ENCODE measurements at places on chromosomes 12 and 14. TPM values are rescaled to one million over a fixed set of nuclear protein-coding genes. Genes with fewer than 3 reads are reported as not detected.

DNA sequence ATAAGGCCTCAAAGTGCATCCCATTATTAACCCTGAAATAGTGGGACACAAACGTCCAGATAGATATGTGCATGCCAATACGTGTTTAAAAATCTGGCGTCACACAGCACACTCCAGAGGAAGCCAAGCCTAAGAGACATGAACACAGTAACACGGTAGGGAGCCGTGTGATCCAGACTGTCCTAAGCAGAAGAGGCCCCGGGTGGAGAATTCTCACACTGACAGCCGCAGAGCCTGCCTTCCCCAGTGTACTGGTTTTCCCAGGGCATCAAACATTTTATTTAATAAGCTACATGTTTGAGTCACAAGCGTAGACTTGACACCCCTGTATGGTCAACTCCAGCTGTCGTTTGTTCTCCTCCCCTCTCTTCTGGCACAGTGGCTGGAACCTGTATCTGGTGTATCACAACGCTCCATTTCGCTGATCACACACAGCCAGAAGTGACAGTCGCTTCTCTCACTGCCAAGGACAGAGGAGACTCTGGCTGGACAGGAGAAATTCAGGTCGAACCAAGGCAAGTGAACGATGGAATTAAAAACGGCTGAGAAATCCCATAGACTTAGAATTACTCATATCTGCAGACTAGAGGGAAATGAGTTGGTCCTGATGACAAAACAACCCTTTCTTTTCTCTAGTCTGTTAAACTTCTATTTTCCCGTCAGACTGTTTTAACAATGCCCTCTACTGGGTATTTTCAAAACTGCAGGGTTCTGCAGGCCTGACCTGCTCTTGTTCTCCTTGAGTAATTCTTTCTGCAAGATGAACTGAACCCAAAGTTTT, 359.9 kb downstream of the RGS6 start:
- H3K4me1 ChIP-seq, result no peaks in the 10 kb centered on the region
- no peak overlapping the region for H3K4me3 ChIP-seq
- H3K27ac ChIP-seq, result no peak overlapping the region
- DNase-seq, result no peak
- H3K27me3 ChIP-seq, result no peaks in the 10 kb centered on the region
- H3K36me3 ChIP-seq, result no peaks in the 10 kb centered on the region

GRCh38 chr12:67681105-67681778, 32.7 kb downstream of the DYRK2 start:
- H3K27me3 ChIP-seq, result no peaks in the 10 kb centered on the region
- H3K36me3 ChIP-seq, result no peaks in the 10 kb centered on the region
- H3K27ac ChIP-seq, result peak overlapping the region; percentile 39
- DNase-seq, result no peak
- no peaks in the 10 kb centered on the region for H3K4me1 ChIP-seq
- no peak overlapping the region for H3K4me3 ChIP-seq

DNA sequence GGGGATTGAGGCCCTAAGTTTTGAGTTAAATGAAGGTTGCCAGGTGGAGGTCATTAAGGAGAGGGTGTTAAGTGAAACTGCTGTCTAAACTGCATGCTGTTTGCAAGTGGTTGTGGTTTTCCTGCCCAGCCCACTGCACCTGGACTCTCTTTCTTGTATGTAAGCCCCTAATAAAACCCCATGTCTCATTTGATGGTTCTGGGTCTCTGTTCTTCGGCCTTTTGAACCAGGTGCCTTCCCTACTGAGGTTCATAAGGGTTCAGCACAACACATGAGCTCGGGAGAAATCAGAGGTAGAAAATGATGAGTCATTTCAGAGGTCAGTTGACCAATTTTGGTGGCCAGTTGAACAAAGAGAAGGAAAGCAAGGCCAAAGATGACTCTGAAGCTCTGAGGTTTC, 382.5 kb downstream of the RPS29 start:
- H3K27ac ChIP-seq, result no peak overlapping the region
- no peak for DNase-seq
- no peaks in the 10 kb centered on the region for H3K4me1 ChIP-seq
- H3K27me3 ChIP-seq, result no peaks in the 10 kb centered on the region

DNA sequence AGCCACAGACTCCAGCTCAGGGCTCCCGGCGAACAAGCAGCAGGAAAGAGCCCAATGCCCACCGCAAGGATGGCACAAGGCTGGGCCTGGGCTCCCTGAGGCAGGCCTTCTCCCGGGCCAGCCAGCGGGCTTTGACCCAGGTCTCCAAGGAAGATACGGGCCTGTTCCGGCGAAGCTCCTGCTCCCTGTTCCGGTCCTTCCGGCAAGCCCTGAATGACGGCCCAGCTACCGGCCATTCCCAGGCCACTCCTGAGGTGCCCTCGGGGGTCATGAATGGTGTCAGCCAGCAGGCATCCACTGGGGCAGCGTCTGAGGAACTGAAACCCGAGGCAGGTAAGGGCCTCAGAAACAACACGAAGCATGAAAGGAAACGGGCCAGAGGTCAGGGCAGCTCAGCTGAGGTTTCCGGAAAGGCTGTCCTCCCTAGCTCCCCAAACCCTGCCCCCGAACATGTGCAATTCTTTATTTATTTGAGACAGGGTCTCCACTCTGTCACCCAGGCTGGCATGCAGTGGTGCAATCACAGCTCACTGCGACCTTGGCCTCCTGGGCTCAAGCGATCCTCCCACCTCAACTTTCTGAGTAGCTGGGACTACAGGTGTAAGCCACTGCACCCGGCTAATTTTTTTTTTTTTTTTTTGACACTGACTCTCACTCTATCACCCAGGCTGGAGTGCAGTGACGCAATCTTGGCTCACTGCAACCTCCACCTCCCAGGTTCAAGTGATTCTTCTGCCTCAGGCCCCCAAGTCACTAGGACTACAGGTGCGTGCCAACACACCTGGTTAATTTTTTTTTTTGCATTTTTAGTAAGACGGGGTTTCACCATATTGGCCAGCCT, 6.0 kb downstream of the EXOC3L4 start:
- peaks cover 15% of the 10 kb centered on the region for H3K27me3 ChIP-seq
- peaks cover 6% of the 10 kb centered on the region for H3K4me1 ChIP-seq
- H3K27ac ChIP-seq, result no peak overlapping the region
- H3K36me3 ChIP-seq, result no peaks in the 10 kb centered on the region

DNA sequence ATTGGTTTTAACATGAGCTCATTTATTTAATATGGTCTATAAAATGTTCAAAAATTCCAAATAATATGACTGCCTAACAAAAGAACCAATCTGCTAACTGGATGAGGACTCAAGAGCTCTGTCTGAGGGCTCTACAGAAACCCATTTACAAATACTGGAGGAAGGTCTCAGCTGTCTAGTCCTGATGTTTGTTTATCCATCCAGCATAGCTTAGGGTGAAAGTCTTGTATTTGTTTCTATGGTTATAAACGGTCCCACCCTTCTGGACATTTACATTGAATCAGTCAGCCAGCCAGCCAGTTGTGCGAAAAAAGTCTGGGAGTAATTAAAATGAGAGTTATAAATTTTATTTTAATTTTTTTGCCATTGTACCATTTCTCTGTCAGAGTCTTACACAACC, 220.7 kb downstream of the BMP4 start:
- no peak overlapping the region for H3K27ac ChIP-seq
- H3K27me3 ChIP-seq, result no peaks in the 10 kb centered on the region
- DNase-seq, result no peak

DNA sequence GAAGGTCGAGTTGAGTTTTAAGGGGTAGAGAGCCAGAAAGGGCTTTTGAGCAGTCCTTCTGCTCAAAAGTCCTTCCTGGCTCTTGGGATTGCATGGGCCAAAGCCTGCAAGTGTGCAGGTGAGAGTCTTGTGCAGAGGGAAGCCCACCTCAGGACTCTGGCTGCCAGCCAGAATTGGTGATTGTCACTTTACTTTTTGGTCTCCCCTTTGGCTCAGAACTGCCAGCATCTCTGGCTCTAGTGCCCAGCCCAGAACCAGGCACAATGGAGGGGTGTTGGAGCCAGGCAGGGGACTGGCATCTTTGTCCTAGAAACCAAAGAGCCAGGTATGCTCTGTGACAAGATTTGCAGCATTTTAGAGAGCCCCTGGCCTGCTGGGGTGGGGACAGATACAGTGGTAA, 23.5 kb downstream of the FAM222A start:
- no peaks in the 10 kb centered on the region for H3K36me3 ChIP-seq
- H3K4me3 ChIP-seq, result no peak overlapping the region
- H3K27me3 ChIP-seq, result no peaks in the 10 kb centered on the region
- H3K4me1 ChIP-seq, result no peaks in the 10 kb centered on the region
- peak; percentile 25 for DNase-seq

DNA sequence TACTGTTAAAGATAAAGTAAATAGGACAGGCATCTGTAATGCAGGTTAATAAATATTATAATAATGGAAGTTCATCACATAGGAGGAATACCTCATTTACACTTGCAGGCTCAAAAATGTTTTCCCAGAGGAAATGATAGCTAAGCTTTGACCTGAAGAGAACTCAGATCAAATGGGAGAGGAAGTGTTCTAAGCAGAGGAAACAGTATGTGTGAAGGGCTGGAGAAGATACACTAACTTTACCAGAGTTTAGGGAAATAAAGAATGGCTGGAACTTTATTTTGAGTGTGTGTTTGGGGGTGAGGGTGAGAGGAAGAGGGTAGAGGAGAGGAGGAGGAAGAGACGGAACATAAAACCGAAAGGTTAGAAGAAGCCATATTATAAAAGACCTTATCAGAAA, 34.0 kb upstream of the AP4S1 start:
- no peaks in the 10 kb centered on the region for H3K27me3 ChIP-seq
- no peak overlapping the region for H3K27ac ChIP-seq
- no peaks in the 10 kb centered on the region for H3K4me1 ChIP-seq
- H3K4me3 ChIP-seq, result no peak overlapping the region
- DNase-seq, result no peak

DNA sequence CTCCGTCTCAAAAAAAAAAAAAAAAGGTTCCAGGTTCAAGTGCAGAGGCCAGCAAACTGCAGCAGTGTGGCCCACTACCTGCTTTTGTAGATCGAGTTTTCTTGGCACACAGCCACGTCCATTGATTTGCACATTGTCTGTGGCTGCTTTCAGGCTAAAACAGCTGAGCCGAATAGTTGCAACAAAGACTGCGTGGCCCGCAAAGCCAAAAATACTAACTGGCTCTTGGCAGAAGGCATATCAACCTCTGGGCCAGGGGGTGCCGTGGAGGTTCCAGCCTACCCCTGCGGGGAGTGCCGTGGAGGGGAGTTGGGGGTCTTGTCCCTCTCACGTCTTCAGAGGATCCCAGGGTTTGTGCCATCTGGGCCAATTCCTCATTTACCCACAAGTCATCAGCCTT, 170.1 kb downstream of the ADGRD1 start:
- no peak overlapping the region for H3K27ac ChIP-seq
- no peaks in the 10 kb centered on the region for H3K4me1 ChIP-seq
- no peaks in the 10 kb centered on the region for H3K36me3 ChIP-seq
- DNase-seq, result no peak
- H3K4me3 ChIP-seq, result no peak overlapping the region

DNA sequence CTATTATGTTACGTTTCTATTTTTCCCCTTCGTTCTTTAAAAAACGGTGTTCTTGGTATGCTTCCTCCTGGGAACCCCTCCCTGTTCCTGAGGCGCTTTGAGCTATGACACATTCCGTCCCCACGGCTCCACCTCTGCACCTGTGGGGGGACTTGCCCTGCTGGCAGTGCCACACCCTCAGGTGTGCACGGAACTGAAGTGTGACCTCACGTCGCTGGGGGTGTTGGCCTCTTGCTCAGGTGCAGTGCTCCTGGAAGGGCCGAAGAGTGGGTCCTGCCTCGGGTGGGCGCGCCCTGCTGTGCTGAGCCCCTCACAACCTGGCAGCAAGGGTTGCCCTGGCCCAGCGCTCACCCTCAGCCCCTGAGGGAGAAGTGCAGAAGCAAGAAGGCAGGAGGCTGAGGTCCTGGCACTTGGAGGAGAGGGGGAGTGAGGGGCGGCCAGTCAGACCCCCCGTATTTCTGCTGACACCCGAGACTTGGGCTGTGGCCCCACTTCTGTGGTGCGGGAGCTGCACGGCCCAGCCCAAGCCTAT, 4.9 kb downstream of the AMN start:
- H3K4me1 ChIP-seq, result peaks cover 14% of the 10 kb centered on the region
- H3K36me3 ChIP-seq, result no peaks in the 10 kb centered on the region
- peaks cover 22% of the 10 kb centered on the region for H3K27me3 ChIP-seq

- no peak for DNase-seq
- H3K27ac ChIP-seq, result no peak overlapping the region
- H3K4me1 ChIP-seq, result no peaks in the 10 kb centered on the region
- no peak overlapping the region for H3K4me3 ChIP-seq
Measured at GRCh38 chr14:41418851-41419250, 187.8 kb upstream of the LRFN5 start.

DNA sequence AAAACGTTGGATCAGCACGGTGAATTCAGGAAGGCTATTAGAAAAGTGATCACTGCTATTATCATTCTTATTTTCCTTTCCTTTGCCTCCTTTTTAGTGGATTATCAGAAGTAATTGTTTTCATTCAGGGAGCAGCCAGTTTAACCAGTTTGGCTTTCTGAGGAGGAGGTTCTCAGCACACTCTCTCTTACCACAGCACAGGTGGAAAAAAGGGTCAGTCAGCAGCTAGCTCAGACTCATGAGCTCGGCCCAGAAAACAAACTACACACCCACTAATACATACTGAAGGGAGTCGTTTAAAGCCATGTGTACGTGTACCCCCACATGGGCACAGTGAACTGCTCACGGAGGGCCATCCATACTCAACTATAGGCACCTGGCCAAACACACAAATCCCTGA, 23.2 kb upstream of the MAGOHB start:
- no peaks in the 10 kb centered on the region for H3K27me3 ChIP-seq
- DNase-seq, result no peak
- H3K36me3 ChIP-seq, result no peaks in the 10 kb centered on the region
- H3K27ac ChIP-seq, result peak overlapping the region; percentile 77

DNA sequence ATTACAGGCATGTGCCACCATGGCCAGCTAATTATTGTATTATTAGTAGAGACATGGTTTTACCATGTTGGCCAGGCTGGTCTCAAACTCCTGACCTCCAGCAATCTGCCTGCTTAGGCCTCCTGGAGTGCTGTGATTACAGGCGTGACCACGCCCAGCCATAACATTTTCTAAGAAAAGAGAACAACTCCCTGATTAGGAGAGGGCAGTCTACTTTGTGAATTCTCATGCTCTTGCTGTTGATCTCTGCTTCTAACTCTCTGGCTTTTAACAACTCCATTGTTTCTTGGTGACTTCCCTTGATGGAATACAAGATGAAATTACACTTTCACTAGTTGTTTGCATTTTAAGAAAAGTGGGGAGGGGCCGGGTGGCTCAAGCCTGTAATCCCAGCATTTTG, 33.6 kb downstream of the SSH1 start:
- no peaks in the 10 kb centered on the region for H3K36me3 ChIP-seq
- DNase-seq, result no peak
- no peak overlapping the region for H3K4me3 ChIP-seq

- H3K4me3 ChIP-seq, result no peak overlapping the region
- H3K4me1 ChIP-seq, result no peaks in the 10 kb centered on the region
- H3K36me3 ChIP-seq, result no peaks in the 10 kb centered on the region
- H3K27ac ChIP-seq, result no peak overlapping the region
Measured at GRCh38 chr14:58947814-58948445, 240.5 kb upstream of the DAAM1 start.

The FGF23 gene
- total RNA-seq, result not detected

The ESR2 gene
- total RNA-seq, result 1.5 TPM

The PLCZ1 gene
- total RNA-seq, result not detected

The ATP5F1B gene
- 310 TPM for total RNA-seq

The SPTSSA gene
- 67.0 TPM for total RNA-seq

The TSPAN11 gene
- total RNA-seq, result 1.3 TPM

The NOVA1 gene
- 72.0 TPM for total RNA-seq

The GPR68 gene
- total RNA-seq, result 0.32 TPM

The DEGS2 gene
- total RNA-seq, result 12.0 TPM

The PLD4 gene
- total RNA-seq, result 0.33 TPM

The CPNE6 gene
- not detected for total RNA-seq

Measured in breast epithelium (tissue), 4 donors.